Activated effector memory CD4-positive, alpha-beta T cell treated with Interleukin-2 at 50 U/mL for 16 hours (primary cell): ENCODE measurements at places on chromosomes 16 and 17.

DNA sequence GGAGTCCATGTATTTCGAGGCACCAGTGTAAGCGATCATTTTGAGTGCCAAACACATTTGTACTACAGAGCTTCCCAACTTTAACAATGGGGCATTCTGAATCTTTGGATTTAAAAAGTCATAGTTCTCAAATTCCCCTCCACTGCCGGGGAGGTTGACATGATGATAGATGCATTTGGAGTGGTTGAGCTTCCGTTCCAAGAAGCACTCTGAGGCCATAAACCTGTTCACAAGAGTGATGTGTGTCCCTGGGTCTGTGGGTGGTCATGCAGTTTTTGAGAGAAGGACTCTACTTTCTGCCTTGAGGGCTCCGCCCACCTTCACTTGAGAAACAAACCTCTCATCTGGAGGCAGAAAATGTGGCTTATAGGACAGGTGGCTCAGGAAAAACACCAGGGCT, 43.7 kb downstream of the IRX5 start:
- no peak for DNase-seq

GRCh38 chr16:57071831-57072582, 20.4 kb upstream of the CPNE2 start:
- DNase-seq, result no peak

DNA sequence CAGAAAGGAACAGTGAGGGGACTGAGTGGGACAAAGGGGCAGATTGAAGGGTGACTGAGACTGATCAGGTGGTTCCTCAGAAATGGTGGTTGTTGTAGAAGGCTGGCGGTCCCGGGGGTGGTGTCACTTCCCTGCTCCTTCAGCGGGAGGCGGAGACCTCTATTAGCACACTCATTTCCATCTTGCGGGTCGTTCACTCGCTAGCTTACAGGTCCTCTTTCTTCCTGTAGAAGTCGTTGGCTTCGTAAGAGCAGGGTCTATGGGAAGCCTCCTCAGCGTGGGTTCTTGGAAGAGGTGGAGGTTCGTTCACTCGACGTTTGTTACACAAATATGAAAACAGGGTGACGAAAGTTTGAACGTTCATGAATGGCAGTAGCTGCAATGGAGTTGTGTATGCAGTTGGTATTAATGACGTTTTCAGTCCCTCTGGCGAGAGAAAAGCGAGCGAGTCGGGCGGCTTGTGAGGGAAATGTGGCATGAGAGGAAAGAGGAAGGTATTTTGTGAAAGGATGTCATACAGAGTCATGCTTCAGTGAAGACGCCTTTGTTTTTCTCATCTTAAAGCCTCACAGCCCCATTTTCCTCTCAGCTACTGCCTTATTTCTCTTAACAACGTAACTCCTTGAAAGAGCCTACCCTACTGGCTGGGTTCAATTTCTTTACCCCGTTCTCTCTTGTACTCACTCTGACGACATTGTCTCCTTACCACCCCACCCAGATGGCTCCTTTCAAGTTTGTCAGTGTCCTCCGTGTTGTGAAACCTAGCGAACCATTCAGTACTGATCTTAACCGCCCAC, 667 bp downstream of the EFCAB13 start:
- peak; percentile 40 for DNase-seq

GRCh38 chr16:62549875-62550274, 513.6 kb upstream of the CDH8 start:
- DNase-seq, result no peak

DNA sequence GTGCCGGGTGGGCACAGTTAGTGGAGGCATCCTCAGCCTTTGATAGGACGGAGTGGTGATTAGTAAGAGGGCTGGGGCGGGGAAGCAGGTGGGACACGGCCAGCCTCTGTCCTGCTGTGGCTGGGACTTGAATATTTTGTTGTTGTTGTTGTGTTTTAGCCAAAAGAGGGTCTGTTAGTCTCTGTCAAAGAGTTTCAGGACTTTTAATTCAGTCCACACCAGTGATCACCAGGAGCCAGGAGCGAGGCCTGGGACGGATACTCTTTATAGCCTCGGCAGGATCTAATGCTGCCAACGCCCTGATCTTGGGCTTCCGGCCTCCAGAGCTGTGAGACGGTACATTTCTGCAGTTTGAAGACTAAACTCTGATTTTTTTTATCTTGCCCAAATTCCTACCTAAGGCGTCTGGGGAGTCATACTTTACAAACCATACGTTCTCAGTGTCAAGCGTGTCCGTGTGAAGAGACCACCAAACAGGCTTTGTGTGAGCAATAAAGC, 2.9 kb upstream of the RNF213 start:
- DNase-seq, result no peak

DNA sequence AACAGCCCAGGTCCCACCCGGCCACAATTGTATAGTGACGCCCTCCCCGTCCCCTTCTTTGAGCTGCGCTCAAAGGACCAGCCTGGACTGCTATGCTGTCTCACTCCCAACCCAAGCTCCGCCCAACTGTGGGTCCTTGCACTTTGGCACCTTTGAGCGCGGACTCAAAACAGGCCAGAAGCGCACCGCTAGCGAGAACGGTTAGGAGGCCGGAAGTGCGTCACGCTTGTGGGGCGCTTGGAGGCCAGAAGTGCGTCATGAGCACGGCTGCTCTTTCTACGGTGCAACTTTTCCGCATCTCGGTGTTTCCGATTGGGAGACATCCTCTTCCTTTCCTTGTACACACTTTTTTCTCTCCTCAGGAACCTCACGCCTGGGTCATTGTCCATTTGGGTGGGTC, at the start of gene ZNF19:
Gene ZNF19, minus strand, starts transcription at position 203 of the 400 bp plus-strand sequence. CDS start 7,210 bp downstream, outside the sequence.
- DNase-seq, result no peak

GRCh38 chr17:10013365-10014112, 108.5 kb upstream of the RCVRN start:
- DNase-seq, result no peak

- DNase-seq, result no peak
Measured at GRCh38 chr16:12087901-12088421, 111.4 kb downstream of the SNX29 start.

DNA sequence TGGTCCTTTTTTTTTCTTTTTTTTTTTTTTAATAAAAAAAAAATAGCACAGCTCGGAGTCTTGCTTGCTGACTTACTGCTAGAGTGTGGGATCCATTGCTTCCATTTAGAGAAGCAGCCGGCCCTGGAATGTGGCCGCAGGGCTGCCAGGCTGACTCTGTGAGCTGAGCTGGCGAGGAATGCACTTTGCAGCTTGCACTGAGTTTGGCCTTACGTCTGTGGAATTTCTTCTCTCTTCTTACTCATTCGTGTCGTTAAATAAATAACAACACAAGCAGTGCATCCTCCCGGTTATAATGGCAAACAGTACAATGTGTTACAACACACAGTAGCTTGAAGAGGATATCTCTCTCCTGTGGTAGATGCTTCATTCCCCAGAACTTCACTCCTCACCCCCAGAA, 69.2 kb downstream of the PRKCB start:
- DNase-seq, result no peak

DNA sequence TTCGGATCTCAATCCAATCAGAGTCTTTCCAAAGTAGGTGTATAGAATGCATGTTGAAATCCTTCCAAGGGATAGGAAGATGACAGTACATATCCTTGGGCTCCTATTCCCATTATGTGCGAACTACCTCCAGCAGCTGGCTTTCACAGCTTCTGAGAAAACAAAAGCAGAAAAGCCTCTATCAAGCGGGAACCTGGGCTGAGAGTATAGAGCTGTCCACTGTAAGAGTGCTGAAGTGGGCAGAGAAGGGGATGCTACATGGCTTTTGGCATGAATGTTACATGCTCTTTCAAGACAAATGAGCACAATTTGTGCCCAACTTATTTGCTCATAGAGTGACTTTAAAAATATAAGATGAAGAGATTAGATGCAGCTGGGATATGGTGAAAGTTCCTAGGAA, 993.5 kb downstream of the CDH8 start:
- DNase-seq, result no peak

- DNase-seq, result no peak
Measured at GRCh38 chr17:39928858-39929645, 1.5 kb downstream of the LRRC3C start.

DNA sequence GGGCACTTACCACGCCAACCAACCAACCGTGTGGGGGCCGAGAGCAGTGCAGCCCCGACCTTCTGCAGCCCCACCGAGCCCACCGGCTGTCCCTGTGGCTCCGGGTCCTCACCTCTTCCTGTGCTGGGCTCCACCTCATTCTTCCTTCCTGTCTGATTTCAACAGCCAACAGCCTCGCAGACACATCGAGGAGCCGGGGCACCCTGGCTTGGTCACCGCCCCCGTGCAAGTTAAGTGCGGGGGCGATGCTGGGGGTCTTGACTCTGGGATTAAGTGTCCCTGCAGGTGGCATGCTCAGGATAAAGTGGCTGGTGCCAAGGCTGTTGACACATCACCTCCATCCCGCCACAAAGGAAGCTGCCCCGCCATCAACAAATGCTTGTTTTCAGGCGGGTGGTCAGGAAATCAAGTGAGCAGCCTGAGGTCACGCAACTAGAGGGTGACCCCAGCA, at the start of gene NLRC3:
Gene NLRC3, minus strand, starts transcription at position 102 of the 451 bp plus-strand sequence. CDS start 12,367 bp downstream, outside the sequence.
- peak; percentile 43 for DNase-seq

GRCh38 chr17:61459939-61460718, 7.9 kb downstream of the TBX4 start:
- no peak for DNase-seq

DNA sequence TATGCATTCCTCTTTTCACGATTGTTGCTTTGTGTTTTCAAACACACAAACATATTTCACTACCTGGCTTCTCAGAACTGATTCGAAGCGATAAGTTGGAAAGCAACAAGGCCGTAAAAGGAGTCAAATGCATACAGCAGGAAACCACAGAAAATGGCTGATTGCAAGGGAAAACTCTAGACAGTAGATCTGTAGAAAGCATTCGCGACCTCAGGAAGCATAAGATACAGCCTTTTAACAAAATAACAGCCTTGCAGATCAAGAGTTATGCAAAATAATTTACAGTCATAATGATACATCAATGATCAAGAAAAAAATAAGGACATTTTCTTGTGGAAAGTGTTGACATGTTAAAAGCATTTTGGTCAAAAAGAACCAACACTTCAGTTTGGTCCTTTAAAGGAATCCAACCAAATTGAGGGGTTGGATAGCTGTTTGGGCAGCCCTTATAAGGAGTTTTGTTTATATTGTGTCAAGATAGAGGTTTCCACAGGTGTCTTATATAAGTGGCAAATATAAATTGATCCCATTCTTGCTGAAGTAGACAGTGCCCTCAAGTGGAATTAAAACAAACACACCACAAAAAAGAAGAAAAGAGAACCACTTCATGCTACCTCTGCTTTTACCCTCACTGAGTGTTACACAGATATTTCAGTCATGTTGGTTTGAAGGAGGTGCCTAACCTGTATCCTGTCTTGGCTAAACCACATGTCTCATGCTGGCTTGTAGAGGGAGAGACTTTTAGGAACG, 5.5 kb downstream of the CYLD start:
- DNase-seq, result no peak

DNA sequence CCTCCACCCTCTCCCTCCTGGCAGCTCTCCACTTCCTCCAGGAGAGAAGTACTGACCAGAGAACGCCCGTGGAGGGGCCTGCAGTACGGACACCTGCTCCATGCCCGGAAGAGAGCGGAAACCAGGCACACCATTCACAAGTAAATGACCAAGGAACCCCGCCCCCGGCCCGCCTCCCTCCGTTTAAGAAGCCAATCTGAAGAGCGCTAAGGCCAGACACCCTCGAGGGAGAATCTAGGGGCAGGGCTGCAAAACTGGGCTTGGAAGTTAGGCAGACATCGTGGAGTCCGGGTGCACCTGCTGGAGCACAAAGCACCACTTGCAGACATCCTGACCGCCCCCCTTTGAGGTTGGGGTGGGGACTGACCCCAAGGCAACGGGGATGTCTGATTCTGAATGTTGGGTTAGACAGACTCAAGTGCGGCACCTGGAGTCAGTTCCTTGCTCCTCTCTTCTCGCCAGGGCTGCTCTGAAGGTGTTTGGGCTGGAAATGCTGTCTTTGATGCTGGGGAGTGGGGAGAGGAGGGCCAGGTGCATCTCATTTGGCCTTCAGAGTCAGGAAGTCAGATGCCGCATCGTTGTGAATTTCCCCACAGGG, 964 bp upstream of the FAAP100 start:
- peak; percentile 73 for DNase-seq

- no peak for DNase-seq
Measured at GRCh38 chr16:57299009-57299718, 14.7 kb upstream of the PLLP start.

DNA sequence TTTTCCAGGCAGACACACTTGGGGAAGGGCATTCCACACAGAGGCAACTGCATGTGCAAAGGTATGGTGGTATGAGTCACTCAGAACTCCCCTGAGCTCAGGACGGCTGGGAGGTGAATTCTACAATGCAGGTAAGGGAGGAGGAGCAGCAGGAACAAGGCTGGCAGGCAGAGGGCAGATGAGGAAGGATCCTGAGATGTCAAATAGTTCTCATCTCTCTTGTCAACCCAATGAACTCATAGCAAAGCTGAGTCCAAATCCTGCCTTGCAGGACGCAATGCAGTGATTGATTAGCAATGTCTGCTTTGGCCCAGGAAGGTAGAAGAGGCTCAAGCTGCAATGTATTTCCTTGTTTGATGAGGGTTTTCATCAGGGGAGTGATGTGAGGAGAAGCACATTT, 243.5 kb downstream of the XYLT1 start:
- DNase-seq, result no peak

GRCh38 chr17:58367461-58367860, 15.5 kb upstream of the SUPT4H1 start:
- no peak for DNase-seq

DNA sequence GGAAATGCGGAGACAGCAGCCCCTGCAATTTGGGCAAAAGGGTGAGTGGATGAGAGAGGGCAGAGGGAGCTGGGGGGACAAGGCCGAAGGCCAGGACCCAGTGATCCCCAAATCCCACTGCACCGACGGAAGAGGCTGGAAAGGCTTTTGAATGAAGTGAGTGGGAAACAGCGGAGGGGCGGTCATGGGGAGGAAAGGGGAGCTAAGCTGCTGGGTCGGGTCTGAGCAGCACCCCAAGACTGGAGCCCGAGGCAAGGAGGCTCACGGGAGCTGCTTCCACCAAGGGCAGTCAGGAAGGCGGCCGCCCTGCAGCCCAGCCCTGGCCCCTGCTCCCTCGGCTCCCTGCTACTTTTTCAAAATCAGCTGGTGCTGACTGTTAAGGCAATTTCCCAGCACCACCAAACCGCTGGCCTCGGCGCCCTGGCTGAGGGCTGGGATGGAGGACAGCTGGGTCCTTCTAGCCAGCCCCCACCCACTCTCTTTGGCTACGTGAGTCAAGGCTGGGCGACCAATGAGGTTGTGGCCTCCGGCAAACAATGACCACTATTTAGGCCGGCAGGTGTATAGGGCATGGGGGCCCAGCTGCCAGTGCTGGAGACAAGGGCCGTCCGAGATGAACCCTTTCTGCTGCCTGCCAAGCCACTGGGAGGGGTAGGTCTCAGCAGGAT, 507 bp downstream of the SERPINF1 start:
- DNase-seq, result no peak

DNA sequence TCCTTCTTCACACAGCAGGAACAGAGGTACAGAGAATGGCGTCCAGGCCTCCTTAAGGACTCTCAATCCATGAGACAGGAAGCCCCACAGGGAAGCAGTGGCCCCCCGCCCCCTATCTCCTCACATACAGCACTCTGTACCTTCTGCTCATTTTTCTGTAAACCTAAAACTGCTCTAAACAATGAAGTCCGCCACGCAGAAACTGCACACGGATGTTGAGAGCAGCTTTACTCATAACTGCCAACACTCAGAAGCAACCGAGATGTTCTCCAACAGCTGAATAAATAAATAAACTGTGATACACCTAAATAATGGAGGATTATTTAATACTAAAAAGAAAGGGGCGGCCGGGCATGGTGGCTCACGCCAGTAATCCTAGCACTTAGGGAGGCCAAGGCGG, 9.9 kb downstream of the TBC1D16 start:
- no peak for DNase-seq

GRCh38 chr16:83137326-83137781, 510.6 kb downstream of the CDH13 start:
- DNase-seq, result no peak
